NCI-H446 treated with DMSO at 0.1 percent for 48 hours (cell line): ENCODE measurements at places on chromosomes 4 and X.
A peak's percentile ranks its signal among the peaks of the same experiment; 100 is the strongest.

GRCh38 chr4:142781114-142781513, 65.0 kb downstream of the INPP4B start:
- DNase-seq: peak; percentile 21

DNA sequence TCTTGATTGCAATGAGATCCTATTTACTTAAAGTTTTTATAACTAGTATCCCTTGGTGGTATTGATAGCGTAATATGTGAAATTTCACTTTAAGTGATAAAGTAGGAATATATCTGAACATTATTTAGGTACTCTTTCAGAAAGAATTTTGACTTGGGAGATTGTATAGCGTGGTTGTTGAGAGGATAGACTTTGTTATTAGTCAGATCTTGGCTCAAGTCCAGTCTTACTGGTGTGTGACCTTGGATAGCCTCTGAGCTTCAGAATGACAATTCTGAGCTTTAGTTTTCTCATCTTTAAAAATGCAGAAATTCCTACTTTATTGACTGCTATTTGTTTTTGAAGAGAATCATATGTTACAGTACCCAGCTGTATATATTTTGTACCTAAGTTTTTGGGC, 32.6 kb downstream of the DCK start:
- DNase-seq: peak; percentile 63

GRCh38 chr4:38279650-38280322, 319.6 kb downstream of the PTTG2 start:
- no peak for DNase-seq

DNA sequence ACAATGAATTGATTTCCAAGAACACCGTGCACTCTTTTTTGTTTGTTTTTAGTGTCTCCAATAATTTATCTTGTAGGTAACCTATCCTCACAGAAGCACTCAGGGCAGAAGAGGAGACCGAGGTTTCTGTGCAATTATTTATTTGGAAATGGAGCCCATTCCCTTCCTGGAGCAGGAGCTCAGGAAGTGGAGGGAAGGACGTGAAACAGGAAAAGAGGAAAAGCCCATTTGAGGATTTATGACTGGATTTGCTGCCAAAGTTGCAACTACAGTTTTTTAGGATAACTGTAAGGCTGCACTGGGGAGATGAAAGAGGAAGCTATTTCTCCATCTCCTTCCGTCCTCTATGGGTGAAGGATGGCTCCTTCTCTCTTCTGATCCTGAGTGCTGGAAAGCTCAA, 31.7 kb upstream of the MXRA5 start:
- DNase-seq: no peak

DNA sequence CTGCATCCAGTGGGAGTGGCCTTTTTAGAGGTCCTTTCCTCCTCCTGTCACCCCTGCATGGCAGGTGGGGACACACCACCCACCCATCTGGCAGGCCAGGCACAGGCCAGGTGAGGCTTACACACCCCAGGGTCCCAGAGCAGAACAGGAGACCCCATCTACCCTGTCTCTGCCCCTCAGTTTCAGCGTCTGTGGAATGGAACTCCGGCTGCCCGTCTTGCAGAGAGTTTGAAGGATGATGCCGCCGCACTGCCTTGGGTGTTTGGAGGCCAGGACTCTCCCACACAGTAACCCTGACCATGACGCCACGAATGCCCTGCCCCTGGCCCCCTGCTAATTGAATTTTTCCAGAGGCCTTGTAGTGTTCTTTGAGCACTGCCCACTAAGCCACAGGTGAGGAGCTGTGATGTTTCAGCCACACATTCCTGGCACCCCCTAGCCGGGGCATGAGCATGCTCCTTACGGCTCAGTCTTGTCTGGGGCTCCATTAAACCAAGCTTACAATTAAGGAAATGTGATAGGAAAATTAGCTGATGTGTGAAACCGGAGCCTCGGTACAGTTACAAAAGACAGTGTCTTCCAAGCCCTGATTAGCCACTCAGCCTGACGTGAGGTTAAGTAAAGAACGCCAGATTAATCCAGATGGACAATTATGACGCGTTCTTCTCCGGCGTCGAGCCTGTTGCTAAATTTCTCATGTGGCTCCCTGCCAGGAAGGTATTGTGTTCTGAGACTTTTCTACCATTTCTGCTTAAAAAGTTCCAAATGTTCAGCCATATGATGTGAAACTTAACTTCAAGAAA, 39.3 kb downstream of the HMX1 start:
- no peak for DNase-seq

DNA sequence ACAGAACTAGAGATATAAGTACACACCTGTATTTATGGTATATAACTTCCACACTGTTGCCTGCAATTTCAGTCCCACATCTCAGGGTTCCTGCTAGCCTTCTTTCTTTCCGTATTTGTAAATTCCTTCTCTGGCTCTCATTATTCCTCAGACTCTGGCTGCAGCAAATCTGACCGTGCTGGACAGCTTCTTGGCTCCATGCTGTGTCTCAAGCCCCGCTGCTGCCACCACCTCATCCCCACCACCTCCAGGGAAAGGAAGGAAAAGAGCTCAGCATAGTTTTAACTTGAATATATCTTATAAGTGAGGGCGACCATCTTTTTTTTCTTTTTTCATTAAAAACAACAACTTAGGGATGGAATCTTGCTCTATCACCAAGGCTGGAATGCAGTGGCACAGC, 155.6 kb upstream of the CXCL13 start:
- no peak for DNase-seq

GRCh38 chr4:169059306-169060211, 49.5 kb upstream of the CBR4 start:
- no peak for DNase-seq

GRCh38 chr4:151407466-151408379, 1.3 kb upstream of the FHIP1A start:
- no peak for DNase-seq

- DNase-seq: peak; percentile 39
Measured at GRCh38 chr4:169103966-169104412, 93.9 kb upstream of the CBR4 start.

DNA sequence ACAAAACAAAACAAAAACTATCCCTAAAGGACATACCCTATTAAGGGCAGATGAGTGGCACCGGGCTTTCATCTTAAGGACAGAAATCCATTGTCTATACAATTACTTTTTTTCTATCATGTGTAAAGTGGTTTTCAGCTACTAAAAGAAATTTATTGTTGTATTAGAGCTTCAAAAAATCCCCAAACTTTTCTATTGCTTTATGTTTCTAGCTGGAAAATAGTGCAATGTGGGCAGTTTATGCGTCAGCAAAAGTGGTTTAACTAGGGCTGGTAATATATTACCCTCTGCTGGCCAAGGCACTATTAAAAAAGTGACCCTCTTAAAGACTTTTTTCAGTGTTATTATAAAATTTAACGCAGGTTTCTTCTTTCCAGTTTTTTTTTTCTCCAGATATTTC, 15.5 kb upstream of the GPR82 start:
- no peak for DNase-seq

DNA sequence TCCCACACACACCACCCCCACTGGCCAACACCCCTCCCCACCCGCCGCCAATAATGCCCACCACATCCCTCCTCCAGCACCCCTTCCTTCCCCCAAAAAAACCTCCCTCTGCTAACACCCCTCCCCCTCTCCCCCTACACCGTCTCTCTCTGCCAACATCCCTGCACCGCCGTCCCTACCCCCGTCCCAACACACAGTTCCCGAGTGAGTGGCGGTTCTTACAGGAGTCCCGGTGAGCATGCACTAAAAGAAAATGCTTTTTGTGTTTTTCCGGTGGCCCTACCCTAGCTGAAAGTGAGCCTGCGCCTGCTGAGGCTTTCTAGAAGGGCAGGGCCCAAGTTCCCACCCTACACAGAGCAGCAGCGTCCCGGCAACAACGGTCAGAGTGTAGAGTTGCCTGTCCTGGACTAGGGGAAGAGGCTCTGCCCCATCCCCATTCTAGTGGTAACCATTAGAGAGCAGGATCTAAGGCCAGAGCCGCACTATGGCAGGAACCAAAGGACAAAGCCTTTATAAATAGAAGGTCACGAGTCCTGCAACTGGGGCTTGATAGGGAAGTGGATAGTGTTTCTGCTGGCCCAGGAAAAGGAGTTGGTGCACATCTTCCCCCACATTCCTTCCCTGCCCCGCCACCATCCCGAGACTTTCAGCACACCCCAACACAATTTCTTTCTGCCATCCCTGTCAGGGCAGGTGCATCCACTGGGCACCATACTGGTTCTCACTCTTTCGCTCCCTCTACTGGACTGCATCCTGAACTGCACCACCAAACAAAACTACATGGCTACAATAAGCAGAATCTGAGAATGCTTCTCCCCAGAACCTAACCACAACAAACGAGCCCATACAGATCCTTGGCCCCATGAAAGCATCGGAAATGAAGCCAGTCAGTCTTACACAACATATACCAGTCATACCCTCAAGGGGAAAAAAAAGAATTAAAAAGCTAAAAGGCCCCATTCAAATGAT, 78.1 kb upstream of the PAGE3 start:
- no peak for DNase-seq

- DNase-seq: no peak
Measured at GRCh38 chr4:147425019-147425418, 55.9 kb upstream of the EDNRA start.

DNA sequence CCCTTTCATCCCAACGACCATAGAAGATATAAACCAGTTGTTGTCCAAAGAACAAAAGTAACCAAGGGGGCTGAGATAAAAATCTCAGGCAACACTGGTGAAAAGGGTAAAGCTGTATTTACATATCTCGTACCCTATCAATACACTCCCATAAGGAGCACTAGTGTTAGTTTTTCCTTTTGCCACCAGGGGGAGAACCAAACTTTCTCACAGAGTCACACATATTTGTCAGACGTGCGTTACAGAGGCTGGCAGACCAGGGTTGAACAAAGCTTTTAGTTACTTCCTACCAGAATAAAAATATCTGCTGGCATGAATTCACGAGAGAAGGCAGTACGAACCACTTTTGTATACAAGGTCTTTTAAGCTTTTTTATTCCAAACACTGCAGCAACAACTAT, 88.3 kb downstream of the AMELX start:
- peak; percentile 2 for DNase-seq

DNA sequence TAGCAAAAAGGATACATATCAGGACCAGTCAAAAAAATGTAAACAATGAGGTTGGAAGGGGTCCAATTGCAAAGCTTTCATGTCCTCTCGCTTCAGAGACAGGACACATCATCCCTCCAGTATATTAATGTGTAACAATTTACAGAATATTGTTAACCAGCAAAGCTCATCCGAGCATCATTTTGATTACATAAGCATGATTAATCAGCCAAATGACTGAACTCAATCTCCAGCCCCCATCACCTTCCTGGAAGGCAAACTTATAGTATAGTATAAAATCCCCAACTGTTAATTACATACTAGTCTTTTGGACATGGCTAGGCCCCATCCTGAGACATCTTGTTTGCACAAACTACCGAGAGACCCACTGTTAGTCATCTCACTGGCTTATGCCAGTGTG, 77.6 kb upstream of the TRAM1L1 start:
- no peak for DNase-seq

DNA sequence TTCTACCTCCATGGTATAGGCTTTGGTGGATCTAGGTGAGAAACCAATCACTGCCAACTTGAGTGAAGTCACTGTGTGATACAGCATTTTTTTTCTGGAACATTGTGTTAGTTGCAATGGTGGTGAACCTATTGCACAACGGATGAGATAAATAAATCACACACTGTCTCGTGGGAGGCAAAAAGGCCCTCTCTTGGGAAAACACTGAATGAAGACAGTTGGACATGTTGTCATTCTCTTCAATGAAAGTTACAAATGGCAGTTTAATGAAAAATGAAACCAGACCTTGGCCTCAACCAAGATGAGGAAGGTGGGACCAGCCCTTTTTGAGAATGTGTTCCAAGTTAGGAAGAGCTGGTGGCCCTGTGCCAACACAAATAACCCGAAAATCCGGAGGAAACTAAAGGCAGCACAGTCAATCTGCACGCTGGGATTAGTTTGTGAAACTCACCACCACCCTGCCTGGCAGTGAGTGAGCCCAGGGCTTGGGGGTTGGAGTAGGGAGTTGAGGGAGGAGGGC, 5.4 kb upstream of the ADGRG2 start:
- DNase-seq: no peak

DNA sequence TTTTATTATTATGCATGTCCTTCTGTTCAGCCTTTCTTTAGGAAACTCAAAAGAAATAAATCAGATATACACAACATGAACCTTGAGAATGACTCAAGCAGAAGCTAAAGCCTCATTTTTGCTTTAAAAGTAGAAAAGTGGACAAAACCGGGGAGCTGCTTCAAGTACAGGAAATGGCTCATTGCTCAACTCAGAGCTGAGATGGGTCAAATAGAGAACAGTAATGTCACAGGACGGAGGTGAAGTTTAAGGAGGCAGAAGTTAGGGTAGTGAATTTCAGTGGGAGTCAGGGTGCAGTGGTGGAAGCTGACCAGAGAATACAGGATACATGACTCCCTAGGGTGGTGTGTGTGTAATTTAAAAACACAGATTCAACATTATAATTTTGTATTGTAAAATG, 22.2 kb downstream of the PHKA2 start:
- no peak for DNase-seq

- no peak for DNase-seq
Measured at GRCh38 chr4:122762966-122763716, 30.6 kb downstream of the BBS12 start.

DNA sequence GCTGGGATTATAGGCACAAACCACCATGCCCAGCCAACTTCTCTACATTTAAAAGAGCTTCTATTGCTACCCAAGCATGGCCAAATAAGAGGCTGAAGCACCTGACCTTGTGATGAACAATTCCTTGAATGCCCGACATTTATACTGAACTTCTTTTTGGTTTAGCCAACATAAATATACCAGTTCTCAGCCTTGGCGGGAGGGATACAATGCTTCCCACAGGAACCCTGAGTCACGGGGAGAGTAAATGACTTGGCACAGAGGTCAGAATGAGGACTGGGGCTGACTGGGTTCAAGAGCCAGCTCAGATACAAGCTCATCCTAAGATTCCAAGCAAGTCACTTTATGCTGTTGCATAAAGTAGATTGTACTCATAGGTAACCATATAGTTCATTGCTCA, 6.1 kb downstream of the HOPX start:
- no peak for DNase-seq

- peak; percentile 37 for DNase-seq
Measured at GRCh38 chr4:30380404-30380998, 339.7 kb upstream of the PCDH7 start.

DNA sequence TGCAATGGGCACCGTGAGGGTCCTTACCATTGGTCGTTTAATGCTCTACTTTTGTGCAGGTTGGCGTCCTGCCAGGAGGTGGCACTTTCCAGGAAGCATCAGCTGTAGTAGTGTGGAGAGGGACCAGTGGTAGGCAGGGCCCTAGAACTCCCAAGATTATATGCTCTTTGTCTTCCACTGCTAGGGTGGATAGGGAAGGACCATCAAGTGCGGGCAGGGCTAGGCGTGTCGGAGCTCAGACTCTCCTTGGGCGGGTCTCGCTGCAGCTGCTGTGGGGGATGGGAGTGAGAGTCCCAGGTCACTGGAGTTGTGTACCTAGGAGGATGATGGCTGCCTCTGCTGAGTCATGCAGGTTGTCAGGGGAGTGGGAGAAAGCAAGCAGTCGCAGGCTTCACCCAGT, 134.7 kb downstream of the KLF8 start:
- DNase-seq: no peak
